Epithelial cell of proximal tubule (primary cell): ENCODE measurements at places on chromosomes 6 and 20. TPM values are rescaled to one million over a fixed set of nuclear protein-coding genes. Genes with fewer than 3 reads are reported as not detected.

DNA sequence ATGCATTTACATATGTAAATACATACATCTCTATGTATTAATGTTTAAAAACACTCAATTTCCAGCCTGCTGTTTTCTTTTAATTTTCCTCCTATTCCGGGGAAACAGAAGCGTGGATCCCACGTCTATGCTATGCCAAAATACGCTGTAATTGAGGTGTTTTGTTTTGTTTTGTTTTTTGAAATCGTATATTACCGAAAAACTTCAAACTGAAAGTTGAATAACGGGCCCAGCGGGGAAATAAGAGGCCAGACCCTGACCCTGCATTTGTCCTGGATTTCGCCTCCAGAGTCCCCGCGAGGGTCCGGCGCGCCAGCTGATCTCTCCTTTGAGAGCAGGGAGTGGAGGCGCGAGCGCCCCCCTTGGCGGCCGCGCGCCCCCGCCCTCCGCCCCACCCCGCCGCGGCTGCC lies 355 bp upstream of the BMP2 start:
- DNase-seq, result no peak

DNA sequence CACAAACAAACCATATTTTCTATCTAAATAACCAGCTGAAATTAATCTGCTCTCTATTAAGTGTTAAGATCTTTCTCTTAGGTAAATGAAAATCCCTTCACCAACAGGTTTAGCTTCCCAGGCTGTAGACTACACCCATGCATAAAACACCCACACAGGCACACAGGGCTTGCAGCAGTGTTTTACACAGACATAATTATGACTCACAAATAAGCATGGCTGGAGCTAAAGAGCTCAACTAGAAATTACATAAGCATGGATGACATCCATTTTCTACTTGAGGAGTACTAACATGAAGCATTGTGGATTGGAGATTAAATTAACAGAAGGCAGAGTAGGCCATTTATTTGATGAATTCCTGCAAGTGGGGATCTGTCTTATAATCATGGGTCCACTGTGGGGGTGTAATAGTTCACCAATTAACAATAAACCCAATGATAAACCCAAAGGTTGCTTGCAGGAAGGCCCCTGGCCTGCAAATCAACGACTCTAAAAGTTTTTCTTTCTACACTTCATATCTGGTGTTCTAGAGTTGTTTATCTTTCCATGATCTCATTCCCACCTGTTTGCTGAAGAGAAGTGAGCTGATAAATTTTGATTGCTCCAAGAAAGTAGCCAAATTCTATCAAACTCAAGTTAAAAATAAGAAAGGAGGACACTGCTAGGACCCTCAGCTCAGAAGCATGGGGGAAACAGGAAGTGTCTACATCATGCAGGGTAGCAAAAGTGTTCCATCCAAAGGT lies 33.8 kb upstream of the E2F3 start:
- no peak for DNase-seq

GRCh38 chr6:137589067-137589848 lies 95.1 kb upstream of the OLIG3 start:
- peak; percentile 45 for DNase-seq

DNA sequence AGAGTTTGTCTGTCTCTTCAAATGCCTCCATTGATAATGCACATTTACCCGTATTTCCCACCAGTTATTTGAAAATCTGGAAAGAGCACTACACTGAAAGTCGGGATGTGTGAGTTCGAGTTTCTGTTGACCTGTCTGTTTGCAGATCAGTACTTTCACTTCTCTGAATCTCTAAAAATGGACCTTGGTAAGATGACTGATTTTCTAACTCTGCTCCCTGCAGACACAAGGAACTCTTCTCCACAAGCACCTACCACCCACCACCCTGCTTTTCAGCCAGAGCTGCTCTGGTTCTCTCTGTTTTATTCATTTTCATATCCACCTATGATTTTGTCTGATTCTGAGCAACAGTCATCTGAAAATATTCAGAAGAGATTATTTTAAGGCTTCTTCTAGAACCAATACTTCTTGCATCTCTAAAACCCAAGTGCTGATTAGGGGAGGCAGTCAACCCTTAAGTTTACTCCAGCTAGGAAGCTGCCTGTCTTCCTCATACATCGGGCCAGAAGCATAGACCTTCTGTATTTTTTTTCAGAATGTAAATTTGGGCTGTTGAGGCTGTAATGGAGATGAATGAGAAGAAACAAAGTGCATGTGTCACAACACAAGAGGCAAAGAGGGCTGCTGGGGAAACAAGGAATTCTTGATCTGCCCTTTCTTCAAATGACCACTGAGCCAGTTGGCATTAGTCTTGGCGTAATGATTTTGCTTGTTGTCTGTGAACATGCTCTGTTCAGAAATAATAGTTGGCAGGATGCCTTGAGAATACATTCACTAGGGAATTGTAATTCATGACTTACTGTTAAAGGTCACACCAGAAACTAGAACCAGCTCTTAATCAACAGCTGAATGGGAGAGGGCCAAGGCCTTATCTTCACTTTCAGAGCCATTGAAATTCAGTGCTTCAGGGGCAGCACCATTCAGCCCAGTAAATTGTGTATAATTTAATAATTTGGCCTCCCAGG lies 85.4 kb upstream of the MYLIP start:
- no peak for DNase-seq

GRCh38 chr6:48401016-48401415 lies 290.0 kb upstream of the PTCHD4 start:
- no peak for DNase-seq

VEGFA gene
- 103 and 120 TPM in 2 replicates for total RNA-seq

SLC17A1 gene
- total RNA-seq, result not detected in 2 replicates
